ENCODE measurements at places on chromosomes 4 and X.

GRCh38 chr4:24557026-24558025 is 27.0 kb downstream of the DHX15 start:
- DNase-seq = no peak

- DNase-seq = no peak
Measured at GRCh38 chr4:26985873-26986272, 125.2 kb downstream of the STIM2 start.

- no peak for DNase-seq
Measured at GRCh38 chr4:139642364-139642763, 23.3 kb upstream of the MGST2 start.

DNA sequence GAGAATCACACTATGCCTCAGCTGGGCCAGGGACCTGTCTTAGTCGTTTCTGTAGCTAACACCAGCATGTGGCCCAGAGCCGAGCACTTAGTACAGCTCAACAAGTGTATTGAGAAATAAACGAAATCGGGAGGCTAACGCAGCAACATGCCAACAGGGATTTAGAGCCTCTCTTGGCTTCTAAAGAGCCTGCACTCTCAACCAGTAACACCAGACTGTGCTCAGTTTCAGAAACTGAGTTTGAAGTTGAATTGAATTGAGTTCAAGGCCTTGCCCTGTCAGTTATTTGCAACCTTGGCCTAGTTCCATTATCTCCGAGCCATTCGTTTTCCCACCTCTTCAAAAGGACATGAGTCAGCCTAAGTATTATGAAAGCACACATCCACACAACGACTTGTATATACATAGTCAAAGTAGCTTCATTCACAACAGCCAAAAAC is 71.3 kb upstream of the LDB2 start:
- no peak for DNase-seq

- DNase-seq = no peak
Measured at GRCh38 chr4:158410272-158410671, 111.4 kb upstream of the RXFP1 start.

GRCh38 chr4:27759611-27760575 is 899.3 kb downstream of the STIM2 start:
- no peak for DNase-seq

DNA sequence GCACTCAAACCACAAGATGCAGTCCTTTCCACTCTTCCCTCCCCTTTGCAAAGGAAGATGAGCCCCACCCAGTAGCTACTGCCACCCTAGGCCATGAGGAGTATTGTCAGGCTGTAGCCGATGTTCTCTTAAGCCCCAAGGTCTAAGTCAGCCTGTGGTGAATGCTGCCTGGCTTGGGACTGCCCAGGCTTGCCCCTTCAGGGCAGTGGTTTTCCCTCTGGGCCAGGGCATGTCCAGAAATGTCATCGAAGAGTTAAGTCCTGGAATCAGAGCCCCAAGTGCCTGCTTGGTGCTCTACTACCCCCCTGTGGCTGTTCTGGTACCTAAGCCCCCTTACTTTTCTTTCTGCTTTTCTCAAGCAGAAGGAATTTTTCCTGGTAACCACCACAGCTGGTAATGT is 11.8 kb upstream of the PGK1 start:
- DNase-seq = no peak

GRCh38 chr4:56804551-56804950 is 16.9 kb downstream of the SPINK2 start:
- DNase-seq = no peak

- no peak for DNase-seq
Measured at GRCh38 chr4:123588631-123589241, 192.1 kb downstream of the SPRY1 start.

DNA sequence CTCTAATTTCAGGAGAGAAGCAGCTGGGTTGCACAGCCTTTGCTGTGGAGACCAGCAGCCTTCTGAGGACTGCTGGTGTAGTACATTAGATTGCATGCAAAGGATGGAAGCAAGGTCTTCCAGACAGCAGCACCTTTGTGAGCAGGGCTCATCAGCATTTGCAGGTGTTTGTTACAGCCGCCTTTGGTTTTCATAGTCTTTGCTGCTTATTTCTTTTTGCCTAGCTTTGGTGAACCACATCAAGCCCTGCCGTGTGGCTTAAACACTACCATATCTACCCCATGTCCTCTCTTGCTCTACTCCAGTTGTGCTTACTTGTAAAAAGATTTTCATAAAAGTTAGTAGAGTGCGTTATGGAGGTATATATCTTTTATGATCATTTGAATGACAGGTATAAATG is 57.5 kb downstream of the MTM1 start:
- no peak for DNase-seq

- DNase-seq = no peak
Measured at GRCh38 chrX:17414027-17414658, 39.1 kb downstream of the NHS start.

- DNase-seq = no peak
Measured at GRCh38 chrX:103517246-103517645, 2.0 kb downstream of the RAB40A start.

DNA sequence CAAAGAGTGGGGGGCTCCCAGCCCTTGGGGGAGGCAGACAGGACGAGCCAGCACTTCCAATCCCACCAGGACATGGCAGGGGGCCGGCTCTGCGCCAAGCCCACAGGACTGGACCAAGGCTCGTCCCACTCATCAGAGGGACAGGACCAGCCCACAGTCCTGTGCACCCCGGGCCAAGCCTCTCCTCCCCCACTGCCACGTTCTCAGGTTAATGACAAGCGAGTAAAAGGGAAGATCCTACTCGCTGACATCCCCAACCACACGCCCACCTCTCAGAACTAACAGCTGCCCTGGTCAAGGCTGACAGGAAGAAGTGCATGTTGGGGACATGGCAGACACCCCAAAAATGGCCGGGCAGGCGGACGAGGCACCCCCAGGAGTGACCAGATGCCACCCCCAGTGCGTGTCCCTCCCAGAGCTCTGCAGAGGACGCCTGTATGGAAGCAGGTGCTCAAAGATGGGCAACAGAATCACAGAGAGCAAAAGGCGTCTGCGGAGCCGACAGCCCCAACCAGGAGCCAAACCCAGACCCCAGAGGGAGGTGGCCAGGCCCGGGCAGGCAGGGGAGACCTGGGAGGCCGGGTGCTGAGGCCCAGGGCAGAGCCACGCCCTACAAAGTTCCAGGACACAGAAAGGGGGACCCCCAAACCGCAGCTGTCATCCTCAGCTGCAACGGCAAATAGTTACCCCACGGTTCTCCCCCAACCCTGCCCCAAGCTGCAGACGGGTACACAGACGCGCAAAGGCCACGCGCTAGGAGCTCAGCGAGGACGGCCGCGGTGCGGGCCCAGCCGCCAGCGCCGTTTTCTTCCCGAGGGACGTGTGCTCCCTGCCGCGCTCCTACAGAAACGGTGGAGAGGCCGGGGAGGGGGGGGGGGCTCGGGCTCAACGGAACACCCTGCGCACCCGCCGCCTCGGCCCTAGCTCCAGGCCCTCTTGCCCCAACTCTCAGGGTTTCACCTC is 1.7 kb downstream of the CTBP1 start:
- DNase-seq = no peak

DNA sequence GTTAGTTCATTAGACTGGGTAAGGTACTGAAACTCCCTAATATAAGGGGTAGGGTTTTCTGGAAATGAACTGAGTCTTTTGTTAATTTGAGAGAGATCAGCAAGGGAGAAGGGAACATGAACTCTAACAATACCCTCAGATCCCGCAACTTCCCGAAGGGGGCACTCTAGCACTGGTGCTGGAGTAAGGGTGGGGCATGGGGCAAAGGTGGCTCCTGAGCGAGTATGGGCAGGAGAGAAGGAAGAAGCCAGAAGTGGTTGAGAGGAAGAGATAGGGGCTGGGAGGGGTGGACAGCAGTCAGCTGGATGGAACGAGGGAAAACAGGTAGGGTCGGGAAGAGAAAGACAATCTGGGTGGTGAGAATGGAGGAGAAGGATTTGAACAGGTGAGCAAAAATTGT is 183.2 kb upstream of the MAGEE2 start:
- no peak for DNase-seq

DNA sequence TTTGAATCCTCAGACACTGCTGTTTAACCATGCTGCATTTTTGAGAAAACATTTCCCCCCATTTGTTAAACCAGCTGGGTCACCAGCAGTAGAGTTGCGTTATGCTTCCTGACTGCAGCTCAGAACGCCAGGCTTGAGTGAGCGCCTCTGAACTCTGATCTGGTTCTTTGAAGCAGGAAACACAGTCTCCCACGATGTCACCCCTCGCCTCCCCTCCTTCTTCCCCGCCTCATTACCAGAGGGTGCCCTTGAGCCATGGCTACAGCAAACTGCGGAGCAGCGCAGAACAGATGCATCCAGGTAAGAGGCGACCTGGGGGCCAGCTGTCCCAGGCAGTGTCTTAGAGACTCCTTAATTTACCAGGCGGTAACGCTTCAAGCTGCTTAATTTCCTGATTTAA is 78.4 kb downstream of the REPS2 start:
- DNase-seq = no peak

GRCh38 chrX:110671068-110671803 is 124.4 kb downstream of the CHRDL1 start:
- no peak for DNase-seq

GRCh38 chr4:142567199-142567598 is 278.9 kb downstream of the INPP4B start:
- DNase-seq = peak; percentile 32

- no peak for DNase-seq
Measured at GRCh38 chr4:147311956-147312355, 168.9 kb upstream of the EDNRA start.

DNA sequence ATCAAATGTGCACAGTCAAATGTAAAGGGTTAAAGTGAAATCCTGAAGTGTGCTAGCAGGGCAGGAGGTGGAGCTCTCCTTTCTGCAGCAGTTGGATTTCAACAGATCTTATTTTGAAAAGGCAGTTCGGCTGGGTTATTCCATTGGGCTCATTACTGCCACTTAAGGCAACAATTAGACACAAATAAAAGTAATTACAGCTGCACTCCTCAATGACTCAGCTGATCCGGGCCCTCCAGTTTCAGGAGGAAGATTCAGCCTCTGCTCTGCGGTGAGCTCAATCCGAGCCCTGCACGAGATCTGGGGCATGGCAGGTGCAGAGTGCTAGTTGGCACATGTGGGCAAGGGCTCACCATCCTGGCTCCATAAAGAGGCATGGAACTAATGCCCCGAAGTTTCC is 85.4 kb downstream of the PHKA2 start:
- DNase-seq = no peak

- DNase-seq = no peak
Measured at GRCh38 chrX:118211891-118212816, 95.5 kb upstream of the KLHL13 start.

DNA sequence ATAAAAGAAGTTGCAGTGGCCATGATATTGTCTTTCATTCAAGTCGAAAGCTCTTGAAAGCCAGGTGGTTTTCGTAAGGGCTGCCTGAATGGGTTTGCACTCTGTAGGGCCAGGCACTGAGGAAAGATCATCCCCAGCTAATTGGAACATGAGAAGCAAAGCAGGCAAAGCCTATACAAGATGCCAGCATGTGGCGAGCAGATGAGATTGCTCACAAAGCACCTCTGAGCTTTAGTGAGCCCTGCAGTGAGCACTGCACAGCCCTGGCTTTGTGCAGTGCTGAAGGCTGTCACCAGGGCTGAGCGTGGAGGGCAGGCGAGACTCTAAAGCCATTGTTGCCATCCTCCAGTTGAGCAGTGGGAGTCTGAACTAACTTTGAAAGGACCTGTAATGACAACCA is 53.8 kb downstream of the HADH start:
- DNase-seq = no peak

- DNase-seq = no peak
Measured at GRCh38 chrX:5575407-5575806, 653.3 kb downstream of the NLGN4X start.

DNA sequence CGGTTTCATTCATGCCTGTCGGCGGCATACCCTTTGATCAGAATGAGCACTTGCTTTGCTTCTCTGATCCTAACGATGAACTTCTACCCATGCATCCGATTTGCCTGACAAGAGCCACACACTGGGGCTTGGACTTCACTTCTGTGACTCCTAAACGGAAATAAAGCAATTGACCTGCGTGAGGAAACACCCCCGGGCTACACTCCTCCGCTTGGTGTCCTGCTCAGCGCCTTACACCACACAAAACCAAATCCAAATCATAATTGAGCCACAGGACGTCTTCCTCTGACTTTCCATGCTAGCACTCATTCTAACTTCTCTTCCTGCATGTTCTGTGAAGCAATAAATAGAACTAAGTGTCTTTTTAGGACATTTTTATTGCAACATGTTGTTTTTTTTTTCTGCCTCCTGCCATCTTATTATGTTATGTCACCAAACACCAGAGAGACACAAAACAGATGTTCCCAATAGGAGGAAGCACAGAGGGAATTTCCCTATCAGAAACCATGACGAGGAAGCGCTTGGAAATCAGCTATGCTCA is 110.8 kb upstream of the FAM9B start:
- no peak for DNase-seq

DNA sequence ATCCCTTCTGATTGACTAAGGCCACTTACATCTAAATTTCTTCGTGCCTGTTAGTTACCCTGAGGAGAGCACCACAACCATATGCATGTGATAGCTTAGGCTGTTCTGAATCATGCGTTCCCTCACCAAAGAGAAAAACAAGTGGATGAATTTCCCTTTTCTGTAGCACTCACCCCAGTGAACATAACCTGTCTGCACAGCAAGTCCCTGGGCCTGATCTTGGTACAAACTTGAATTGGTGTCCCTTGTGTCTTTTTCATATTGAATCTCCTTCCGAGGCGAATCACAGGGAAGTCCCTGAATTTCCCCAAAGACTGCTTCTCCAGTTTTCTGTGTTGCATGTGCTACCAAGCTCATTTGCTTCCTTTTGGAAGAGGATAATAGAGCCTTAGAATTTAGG is 100.4 kb downstream of the KLHL8 start:
- DNase-seq = no peak

DNA sequence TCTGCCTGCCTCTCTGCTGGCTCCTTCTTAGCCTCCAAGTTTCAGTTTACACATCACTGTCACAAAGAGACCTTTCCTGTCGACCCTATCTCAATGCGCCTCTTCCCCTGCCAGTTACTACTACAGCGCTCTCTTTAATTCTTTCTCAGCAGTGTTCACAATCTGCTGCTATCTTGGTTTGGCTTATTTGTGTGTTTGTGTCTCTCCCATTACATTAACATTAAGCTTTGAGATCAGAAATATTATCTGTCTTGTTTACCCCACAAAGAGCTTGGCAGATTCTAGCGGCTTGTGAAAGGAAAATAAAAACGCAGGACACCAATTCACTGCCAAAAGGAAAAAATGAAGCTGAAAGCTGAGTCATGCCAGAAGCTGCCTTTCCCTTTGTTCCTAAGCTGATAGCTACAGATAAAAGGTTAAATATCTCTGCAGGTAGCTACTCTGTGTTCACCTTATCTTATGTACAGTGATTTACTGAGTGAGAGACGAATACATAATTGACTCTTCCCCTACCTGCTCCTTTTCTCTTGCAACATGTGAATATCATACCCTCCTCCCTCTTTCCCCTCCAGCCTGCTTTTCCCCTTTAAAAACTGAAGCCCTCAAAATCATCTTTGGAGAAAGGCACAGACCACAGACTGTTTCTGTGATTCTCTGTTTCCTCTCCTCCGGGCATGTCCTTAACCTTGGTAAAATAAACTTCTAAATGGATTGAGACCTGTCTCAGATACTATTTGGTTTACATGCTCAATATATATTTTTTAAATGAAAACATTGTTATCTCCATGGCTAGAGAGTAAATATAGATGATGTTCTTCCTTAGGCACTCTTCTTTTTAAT is 19.3 kb upstream of the SLC9A7 start:
- no peak for DNase-seq
